Keratinocyte (primary cell): ENCODE measurements at places on chromosomes 7 and 10. TPM values are rescaled to one million over a fixed set of nuclear protein-coding genes. Genes with fewer than 3 reads are reported as not detected.
A peak's percentile ranks its signal among the peaks of the same experiment; 100 is the strongest.

DNA sequence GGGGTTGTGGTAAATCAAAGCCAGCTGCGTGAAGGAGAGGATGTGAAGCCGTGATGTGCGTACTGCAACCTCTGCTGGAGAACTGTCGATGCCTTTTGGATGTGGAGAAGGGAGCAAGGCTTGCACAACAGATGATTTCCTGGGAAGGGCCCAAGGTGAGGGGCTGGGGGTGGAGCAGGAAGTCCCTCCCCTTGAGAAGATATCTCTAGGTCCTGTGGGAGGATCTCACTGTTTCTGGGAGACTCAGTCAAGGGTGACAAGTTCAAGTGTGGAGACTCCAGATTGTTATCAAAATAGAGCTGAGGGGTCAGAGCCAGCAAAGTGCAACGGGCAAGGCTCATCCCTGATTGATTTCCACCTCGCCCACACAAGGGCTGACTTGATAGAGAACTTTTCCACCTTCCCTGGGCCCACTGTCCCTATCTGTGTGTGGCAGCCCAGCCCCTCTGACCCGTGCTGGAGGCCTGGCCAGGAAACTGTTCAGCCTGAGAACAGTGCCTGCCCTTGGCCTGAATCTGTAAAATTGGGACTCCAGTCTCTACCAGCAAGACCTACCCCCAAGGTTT lies 55.0 kb downstream of the COL13A1 start:
- no peak for DNase-seq

Gene SVOPL
- polyA plus RNA-seq: 0.05 TPM in 1 of 3 replicates, not detected in the others

Gene TLX1
- polyA plus RNA-seq: not detected in 3 replicates

GRCh38 chr10:74683621-74684364 lies 142.6 kb upstream of the KAT6B start:
- DNase-seq: no peak

DNA sequence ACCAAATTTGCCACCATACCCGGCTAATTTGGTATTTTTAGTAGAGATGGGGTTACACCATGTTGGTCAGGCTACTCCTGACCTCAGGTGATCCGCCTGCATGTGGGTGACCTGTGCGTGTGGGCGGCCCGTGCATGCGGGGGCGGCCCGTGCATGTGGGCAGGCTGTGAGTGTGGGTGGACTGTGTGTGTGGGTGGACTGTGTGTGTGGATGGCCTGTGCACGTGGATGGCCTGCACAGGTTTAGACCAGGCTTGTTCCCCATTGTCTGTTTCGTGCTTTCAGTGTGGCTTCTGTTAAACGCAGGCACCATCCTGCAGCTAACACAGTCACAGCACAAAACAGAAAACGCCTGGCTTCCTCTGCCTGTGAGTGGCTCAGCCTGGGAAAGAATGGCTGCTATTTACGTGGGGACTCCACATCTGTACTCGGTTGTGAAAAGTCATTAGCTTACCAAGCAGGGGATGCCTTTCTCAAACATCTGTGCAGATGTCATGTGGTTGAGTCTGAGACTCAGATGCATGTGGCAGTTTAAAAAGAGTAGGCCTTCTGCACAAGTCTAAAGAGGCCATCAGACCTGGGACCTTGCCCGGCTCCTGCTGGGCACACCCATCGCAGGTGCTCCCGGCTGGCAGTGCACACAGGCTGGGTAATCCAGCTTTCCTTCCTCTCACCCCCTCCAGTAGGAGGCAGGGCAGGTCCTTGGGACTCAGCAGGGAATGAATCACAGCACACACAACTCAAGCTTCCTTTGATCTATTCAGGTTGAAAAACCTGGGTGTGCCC lies 91.6 kb downstream of the COBL start:
- peak; percentile 21 for DNase-seq

GRCh38 chr7:9200626-9201025 lies 767.2 kb downstream of the NXPH1 start:
- DNase-seq: no peak

- DNase-seq: no peak
Observed at GRCh38 chr7:127995881-127996215, 35.4 kb downstream of the LRRC4 start.

DNA sequence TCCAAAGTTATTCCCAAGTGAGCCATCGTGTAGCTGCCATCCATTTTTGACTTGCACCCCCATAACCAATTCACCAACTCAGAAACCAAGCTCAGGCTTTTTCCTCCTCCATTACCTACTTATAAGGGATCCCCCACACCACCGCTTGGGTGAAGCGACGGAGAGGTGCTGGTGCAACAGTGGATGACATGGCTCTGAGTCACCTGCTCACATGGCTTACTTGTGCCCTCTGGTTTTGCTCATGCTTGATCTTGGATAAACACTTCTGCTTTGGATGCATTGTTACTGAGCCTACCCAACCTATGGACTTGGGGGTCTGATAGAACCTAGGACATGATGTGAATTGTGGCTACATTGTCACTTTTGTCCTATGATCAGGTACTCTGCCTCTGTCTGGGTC lies 12.0 kb upstream of the AKR1B1 start:
- DNase-seq: peak; percentile 30

- no peak for DNase-seq
Observed at GRCh38 chr10:24465124-24465874, 256.4 kb downstream of the KIAA1217 start.

Gene GRIFIN
- polyA plus RNA-seq: not detected in 3 replicates

GRCh38 chr7:77903597-77903996 lies 105.0 kb downstream of the PHTF2 start:
- no peak for DNase-seq

GRCh38 chr7:126578338-126578737 lies 674.4 kb downstream of the GRM8 start:
- DNase-seq: no peak

GRCh38 chr10:126598009-126598408 lies 72.5 kb downstream of the C10orf90 start:
- DNase-seq: no peak

Gene ATG9B
- 0.12 to 0.21 TPM (median 0.19 TPM) in 3 replicates for polyA plus RNA-seq

Gene GBX1
- polyA plus RNA-seq: not detected in 3 replicates

- peak; percentile 80 for DNase-seq
Observed at GRCh38 chr10:103870516-103870915, 15.1 kb upstream of the SH3PXD2A start.

DNA sequence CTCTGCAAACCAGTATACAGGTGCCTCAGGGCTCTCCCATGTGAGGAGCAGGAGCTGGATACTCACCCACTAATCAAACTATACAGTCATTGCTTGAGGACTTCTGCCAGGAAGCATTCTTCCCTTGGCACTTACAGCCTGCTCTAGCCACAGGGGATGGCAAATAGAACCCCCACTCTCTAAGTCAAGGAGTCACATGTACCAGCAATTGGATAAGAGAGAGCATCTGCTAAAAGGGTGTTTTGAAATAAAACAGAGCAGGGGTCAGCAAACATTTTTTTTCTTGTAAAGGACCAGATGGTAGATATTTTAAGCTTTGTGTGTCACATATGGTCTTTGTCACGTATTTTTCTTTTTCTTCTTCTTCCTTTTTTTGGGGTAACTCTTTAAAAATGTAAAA lies 865.2 kb upstream of the GHITM start:
- DNase-seq: no peak

DNA sequence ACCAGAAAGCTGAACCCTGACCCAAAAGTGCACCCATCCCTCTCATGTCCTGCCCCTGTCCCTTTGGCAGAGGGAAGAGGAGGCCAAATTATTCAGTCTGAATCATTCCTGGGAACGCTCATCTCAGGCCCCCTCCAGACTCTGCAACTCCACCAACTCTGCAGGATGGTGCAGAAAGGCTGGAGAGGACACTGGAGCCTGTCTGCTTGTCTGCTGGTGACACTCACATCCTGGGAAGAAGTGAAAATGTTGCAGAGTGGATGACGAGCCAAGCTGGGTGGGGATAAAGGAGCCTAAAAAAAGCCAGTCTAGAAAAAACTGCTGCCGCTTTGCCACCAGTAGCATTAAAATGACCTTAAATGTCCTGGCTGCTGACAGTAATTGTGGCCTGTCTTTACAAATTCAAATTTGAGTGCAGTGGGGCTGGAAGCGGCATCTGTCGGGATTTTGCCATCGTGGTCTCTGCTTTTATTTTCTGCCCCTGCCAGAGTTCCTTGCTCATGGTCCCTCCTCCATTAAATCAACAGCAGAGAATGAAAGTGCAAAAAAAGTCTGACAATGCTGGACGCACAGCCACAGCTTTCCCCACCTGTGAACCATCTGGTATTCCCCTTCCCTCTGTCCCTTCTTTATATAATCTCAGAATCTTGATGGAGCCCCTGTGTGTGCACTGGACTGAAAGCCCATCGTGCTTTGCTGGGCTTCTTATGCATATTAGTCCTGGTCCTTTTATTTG lies 63.9 kb downstream of the STK17A start:
- no peak for DNase-seq

Gene KCNH2
- polyA plus RNA-seq: 0.03 TPM in 1 of 3 replicates, not detected in the others

- DNase-seq: no peak
Observed at GRCh38 chr10:124524991-124525653, 63.5 kb downstream of the LHPP start.

Gene ANKRD1
- polyA plus RNA-seq: 0.06 to 0.07 TPM (median 0.07 TPM) in 3 replicates

Gene AKR1C8
- not detected in 3 replicates for polyA plus RNA-seq

Gene INMT
- not detected in 3 replicates for polyA plus RNA-seq

Gene AP3M1
- 37.1 to 53.5 TPM (median 44.1 TPM) in 3 replicates for polyA plus RNA-seq

Gene DLX5
- 0.67 to 2.3 TPM (median 0.83 TPM) in 3 replicates for polyA plus RNA-seq

- no peak for DNase-seq
Observed at GRCh38 chr10:20877554-20877953, 19.6 kb downstream of the NEBL start.

DNA sequence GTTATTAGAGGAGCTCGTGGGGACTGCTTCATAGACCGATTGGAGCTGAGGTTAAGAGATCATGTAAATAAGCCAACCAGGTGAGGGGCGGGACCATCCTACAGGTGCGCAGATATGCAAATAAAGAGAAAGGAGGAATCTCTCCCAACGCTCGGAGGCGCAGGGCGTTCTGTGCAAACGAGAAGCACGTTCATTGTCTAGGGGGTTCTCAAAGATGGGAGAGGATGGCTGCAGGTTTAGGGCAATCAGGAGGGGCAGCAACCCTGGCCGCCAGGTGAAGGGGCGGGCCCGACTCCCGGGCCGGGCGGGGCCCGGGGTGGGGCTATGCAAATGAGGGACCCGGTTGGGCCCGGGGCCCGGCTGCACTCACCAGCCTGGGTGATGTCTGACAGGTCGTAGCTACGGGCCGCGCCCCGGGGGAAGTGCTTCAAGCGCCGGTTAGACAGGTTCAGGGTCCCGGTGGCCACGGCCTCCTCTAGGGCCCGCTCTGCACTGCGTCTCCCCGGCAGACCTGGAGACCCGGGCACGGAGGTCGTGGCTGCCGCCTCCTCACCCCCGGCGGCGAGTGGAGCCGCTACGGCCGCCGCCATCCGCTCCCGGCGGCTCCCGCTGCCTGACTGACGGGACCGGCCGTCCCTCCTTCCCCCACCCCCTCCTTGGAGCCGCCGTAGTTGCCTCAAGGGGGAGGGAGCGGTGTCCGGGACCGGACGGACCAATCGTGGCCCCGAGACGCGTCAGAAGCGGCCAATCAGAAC lies at the start of gene LRCH4:
Gene LRCH4, minus strand, starts transcription at position 619 of the 755 bp plus-strand sequence. Its CDS starts 29 bp downstream, at position 590.
- DNase-seq: no peak

DNA sequence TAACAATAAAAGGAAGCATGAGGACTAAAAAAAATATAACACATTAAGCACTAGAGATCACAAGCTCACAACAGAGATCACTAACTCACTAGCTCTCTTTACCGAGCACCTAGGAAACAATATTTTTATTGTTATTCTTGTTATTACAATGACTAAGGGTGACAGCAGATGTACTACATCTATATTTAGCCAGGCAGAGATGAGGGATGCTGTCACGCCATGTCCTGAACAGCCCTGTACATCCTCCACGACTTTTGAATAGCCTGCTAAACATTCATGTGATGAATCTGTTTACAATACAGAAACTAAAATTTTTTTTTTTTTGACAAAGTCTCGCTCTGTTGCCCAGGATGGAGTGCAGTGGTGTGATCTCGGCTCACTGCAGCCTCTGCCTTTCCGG lies 22.7 kb downstream of the FAM133B start:
- no peak for DNase-seq

DNA sequence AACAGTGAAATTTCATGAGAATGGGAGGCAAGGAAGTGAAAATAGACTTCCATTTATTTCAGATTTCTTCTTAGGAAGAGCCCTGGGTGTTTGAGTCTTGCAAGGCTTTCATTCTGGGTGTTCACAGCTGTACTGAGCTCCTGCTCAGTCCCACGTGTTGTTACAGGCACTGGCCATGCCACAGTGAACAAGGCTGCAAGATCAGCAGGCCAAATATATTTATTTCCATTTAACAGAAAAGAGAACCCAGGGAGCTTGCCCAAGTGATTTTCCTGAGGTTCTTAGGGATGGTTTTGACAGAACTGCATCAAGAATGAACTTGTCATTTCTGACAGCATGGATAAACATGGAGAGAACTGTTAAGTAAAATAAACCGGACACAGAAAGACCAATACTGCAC lies 54.5 kb upstream of the CD36 start:
- DNase-seq: no peak

Gene PLEKHS1
- not detected in 3 replicates for polyA plus RNA-seq

Gene STEAP1B
- polyA plus RNA-seq: 12.0 to 18.9 TPM (median 14.9 TPM) in 3 replicates
